ENCODE measurements at places on chromosomes 2 and 18.

GRCh38 chr18:35167857-35168256 is 73.0 kb upstream of the ZNF397 start:
- DNase-seq: no peak

DNA sequence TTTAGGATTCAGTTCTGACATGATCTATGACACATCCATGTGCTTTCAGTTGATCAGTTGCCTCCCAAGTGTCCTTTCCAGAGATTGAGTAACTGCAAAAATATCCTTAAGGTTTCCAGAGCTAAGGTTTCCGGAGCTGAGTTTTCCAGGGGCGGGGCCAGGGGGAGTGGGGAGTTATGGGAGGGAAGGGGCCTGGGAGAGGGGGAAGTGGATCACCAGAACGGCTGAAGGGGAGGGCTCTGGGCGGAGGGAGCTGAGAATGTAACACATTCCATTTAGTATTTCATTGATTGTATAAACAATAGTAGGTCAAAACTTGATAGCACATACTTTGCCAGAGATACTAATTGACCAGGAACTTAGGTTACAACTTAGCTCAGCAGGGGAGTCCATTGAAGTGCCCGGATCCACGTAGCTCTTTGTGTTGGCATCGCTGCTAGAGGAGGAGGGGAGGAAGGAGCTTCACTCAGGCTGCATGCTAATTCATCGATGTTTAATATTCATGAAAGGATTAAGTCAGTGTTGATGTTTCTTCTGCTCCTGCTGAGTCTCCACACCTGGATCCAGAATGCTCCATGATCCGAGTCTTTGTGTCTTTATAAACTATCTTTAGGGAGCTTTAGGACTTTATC is 289.8 kb downstream of the ALPK2 start:
- no peak for DNase-seq

DNA sequence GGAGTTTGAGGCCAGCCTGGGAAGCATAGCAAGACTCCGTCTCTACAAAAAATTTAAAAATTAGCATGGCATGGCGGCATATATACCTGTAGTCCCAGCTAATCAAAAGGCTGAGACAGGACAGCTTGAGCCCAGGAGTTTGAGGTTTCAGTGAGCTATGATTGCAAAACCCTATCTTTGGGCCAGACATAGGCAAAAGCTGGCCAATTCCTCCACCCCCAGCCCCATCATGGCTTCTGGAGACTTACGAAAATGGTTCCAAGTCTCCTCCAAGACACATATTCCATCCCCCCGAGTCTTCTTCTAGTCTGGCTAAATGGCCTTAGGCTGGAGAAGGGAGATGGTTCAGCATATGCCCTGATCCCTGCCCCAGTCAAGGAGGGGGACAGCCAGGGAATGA is 172.8 kb upstream of the HAAO start:
- DNase-seq: no peak

GRCh38 chr2:70477441-70477844 is 76.2 kb downstream of the TGFA start:
- no peak for DNase-seq

GRCh38 chr2:196534495-196534894 is 105.0 kb upstream of the CCDC150 start:
- DNase-seq: no peak

DNA sequence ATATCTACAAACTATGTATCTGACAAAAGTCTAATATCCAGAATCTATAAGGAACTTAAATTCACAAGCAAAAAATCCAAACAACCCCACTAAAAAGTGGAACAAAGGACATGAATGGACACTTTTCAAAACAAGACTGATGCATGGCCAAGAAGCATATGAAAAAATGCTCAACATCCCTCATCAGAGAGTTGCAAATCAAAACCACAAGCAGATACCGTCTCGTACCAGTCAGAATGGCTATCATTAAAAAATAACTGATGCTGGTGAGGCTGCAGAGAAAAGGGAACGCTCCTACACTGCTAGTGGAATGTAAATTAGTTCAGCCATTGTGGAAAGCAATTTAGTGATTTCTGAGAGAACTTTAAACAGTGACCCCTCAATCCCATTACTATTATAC is 56.5 kb downstream of the CCBE1 start:
- no peak for DNase-seq

GRCh38 chr2:194104687-194105086 is 1552.3 kb upstream of the SLC39A10 start:
- DNase-seq: no peak

GRCh38 chr2:207676827-207677354 is 34.5 kb upstream of the CCNYL1 start:
- DNase-seq: no peak

GRCh38 chr2:85674417-85674816 is 6.4 kb upstream of the SFTPB start:
- no peak for DNase-seq

- DNase-seq: no peak
Measured at GRCh38 chr2:119196301-119197125, 27.1 kb upstream of the STEAP3 start.

DNA sequence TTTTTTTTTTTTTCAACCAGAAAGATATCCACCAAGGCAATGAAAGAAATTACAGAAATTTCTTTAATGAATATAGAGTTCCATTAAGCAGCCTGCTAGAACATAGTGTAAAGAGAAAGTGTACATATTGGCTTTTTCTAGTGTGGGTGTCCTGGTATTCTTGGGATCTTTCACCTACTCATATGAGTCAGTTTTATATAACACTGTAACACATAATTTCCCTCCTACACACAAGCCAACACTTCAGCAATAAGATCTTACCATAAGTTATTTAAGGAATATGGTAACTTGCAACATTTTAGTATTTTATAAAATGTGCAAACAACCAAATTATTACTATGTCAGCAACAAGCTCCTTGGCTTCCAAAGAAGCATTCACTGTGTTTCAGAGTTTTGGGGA is 59.9 kb downstream of the ZRANB3 start:
- DNase-seq: no peak

GRCh38 chr2:188519136-188519535 is 227.5 kb downstream of the GULP1 start:
- DNase-seq: no peak

GRCh38 chr2:221649051-221649775 is 77.1 kb upstream of the EPHA4 start:
- no peak for DNase-seq

DNA sequence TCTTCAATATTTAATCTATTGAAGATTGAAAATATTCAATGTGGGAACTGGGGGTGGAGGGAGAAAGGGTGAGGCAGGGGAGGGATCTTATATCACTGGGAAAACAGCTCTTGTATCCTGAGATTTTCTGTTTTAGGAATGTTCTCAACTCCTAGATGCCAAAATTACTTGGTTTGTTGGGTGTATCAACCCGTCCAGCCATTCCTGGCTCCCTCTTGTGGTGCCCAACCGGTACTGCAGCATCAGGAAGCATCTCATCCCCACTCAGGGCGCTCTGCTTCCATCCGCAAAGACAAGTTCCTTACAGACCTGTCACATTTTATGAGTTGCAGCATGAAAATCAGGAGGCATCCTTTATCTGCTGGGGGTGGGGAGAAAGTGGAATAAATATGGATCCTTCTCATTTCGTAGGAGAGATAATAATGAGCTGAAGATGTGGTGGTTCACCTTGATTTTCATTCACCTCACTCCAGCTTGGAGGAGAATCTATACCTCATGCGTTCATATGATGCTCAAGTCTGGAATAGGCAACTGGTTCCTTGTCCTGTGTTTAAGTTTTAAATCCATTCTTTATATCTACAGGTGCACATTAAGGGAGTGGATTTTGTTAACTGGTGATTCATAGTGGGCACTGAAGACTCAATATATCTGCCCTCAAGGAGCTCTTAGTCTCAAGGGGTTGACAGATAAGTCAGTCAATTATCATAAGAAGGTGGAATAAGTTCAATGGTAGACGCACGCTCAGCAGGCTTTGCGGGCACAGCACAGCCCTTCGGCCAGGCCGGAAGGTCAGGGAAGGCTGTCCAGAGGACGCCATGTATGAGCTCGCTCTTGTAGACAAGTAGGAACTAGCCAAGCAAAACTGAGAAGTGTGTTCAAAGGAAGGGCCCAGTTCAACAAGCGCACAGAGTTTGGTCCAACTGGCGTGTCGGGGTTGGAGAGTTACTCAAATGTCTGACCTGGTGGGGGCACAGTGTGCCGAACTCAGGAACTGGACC is 127.3 kb downstream of the RNF144A start:
- DNase-seq: no peak

DNA sequence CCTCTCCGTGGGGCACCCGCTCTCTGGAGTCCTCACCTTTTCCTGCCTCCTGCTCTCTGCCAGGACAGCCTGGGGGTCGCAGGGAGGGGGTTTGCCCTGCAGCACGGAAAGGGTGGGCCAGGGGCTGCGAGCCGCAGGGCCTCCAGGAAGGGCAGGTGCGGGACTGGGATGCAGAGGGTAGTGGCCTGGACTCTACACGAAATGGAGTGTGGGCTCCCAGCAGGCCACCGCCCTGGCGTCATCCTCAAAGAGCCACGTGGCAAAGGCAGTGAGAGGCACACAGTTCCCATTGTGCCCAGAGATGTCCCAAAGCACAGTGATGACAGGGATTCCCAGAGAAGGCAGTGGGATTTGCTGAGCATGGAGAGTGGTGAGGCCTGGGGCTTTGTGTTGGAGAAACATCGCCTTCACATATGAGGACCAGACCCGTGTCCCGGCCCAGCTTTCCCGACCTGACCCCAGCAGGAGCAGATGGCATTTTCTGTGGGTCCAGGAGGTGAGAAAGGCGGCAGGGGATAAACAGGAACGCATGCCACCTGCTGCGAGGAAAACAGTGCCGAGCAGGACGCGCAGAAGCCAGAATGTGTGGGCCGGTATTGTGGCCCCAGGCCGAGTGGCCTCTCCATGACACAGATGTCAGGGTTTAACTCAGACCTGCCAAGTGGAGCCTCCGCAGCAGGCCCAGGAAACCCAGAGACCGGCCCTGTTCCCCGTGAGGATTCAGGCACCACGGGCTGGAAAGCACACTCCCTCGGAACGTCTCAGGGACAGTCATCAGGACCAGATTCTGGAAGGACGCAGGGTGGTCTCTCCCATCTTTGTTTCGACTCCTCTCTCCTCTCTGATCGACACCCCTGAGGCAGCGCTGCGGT is 855.5 kb upstream of the SALL3 start:
- DNase-seq: no peak

DNA sequence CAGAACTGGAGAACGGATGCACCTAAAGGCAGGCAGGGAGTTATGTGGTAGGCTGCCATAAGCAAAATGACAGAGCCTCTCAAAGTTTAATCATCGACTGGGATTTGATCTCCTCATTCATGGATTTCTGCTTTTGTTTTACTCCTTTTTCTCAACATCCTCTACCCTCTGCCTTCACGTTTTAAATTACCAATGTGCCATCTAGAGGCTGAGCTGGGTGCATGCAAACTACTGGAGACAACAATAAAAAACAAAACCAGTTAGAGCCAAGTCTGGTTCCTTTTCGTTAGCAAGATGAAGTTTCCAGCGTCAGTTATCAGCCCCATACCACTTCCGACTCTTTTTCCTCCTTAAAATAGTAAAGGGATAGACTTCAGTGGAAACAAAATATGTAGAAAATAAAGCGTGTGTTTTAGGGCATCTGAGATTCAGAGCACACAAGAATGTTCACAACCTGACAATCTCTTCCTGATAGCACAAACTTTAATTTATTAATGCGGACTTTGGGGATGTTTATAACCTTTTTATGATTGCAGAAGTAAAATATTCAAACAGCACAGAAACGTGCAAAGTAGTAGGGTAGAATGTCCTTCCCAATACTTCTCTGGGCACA is 117.0 kb downstream of the LAMA1 start:
- DNase-seq: no peak

GRCh38 chr2:45241061-45241561 is 231.9 kb upstream of the SIX2 start:
- no peak for DNase-seq

Measured in cortex of kidney (tissue), 1 donor.